Activated T-cell treated with anti-CD3 and anti-CD28 coated beads for 1 hour (primary cell): ENCODE measurements at places on chromosomes 5 and 9.

DNA sequence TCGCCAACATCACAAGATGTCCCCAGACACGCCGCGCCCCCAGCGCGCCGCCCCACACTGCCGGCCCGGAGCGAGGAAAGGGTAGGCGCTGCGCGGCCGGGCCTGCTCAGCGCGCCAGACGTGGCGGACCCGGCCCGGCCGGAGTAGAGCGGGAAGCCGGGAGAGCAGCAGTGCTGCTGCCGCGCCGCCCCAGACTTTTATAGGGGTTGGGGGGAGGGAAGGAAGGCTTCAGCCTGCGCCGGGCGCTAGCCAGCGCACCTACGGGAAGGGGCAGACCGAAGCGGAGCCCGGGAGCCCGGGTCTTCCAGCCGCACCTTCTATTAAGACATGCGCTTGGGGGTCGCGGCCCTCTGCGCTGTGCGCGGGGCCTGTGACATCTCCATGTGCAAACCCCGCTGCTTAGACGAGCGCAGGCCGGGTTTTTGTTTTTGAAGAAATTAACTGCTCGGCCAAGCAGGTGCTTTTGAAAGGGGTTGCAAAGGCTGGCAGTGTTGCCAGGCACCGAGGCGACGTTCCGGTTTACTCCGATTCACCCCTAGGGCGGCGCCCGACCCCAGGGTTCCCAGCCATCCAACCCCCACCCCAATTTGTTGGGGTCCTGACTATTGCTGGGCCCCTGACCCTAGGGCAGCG, 353 bp upstream of the PAX5 start:
- no peak for DNase-seq

GRCh38 chr5:130692770-130693169, 472.3 kb downstream of the HINT1 start:
- no peak for DNase-seq

- no peak for DNase-seq
Measured at GRCh38 chr5:79456890-79457583, 56.9 kb downstream of the HOMER1 start.

GRCh38 chr9:3329361-3329760, 196.4 kb downstream of the RFX3 start:
- DNase-seq = no peak

DNA sequence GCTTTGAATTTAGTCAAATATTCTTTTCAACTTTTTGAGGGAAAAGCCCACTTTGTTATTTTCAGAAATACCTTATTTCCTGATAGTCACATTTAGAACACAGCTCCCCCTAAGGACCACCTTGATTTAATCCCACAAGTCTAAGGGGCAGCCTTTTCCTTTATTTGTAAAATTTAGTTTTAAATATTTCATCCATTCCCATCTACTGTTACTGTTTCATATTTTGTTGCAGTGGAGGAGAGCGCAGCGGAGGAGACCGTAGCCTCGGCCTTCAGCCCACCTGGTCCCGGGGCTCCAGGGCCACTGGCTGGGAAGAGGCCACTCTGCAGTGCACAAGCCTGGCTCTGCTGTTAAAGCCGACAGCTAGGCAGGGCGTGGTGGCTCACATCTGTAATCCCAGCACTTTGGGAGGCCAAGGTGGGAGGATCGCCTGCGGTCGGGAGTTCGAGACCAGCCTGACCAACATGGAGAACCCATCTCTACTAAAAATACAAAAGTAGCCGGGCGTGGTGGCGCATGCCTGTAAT, 19.6 kb downstream of the LPCAT1 start:
- no peak for DNase-seq

- DNase-seq = no peak
Measured at GRCh38 chr5:52807723-52808122, 20.0 kb downstream of the ITGA1 start.

- DNase-seq = no peak
Measured at GRCh38 chr5:74127381-74128320, 501.7 kb downstream of the ARHGEF28 start.

DNA sequence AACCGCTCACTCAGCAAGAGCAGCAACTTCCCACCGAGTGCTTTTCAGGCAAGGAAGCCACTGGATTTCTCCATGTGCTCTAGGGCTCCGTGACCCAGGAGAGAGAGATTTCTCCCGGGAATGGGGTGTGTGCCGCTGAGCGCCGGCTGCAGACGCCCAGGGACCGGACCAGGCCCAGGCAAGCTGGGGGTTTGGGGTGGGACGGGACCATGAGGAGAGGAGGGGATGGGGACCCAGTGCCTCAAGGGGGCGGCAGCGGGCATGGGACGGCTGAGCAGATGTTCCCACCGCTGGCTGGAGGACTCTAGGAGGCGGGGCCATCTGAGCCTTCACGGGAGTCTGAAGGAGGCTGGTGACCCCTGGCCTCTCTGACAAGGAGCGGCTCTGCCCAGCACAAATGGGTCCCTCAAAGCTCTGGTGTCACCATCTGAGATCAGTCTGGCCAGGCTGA, 8.5 kb downstream of the LCN9 start:
- no peak for DNase-seq

DNA sequence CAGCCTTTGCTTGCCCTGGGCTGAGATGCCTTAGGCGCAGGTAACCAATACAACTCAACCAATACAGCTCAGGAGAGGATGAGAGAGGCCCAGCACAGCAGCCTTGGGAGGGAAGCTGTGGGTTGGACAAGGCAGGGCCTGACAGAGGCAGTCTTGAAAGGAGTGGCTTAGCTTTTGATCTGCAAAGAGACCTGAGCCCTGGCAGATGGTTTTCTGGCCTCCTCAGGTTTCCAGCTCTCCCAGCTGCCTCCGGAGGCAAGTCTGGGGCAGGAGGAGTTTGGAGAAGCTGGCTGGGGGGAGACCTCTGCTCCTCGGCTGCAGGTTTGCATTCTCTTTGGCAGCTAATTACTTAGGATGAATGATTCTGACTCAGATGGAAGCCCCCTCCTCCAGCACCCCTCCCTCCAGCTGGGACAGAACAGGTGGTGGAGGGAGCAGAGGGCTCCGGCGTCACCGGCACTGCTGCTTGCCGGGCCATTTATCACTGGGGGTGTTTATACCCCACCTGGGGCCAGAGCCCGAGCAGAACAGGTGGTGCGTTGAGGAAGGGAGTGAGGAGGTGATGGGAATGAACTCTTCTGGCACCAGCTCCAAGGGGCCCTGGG, 50.8 kb downstream of the TSPAN17 start:
- no peak for DNase-seq

DNA sequence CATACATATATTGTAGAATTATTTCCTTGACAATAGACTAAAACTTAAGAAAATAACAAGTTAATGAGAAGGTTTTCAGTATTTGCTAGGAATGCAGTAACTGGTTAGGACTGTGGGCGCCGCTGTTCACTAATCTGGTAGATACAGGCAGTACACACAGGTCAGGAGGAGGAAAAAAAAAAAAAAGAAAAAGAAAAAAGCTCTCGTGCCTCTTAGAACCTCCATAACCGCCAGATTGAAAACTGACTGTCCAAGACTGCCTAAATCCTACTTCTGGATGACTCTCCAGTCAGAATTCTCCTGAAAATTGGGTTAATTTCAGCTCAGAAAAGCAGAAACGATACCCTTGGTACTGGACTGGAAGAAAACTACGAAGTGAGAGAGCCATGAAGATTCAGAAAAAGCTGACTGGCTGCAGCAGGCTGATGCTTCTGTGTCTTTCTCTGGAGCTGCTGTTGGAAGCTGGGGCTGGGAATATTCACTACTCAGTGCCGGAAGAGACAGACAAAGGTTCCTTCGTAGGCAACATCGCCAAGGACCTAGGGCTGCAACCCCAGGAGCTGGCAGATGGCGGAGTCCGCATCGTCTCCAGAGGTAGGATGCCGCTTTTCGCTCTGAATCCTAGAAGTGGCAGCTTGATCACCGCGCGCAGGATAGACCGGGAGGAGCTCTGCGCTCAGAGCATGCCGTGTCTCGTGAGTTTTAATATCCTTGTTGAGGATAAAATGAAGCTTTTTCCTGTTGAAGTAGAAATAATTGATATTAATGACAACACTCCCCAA, at the start of gene PCDHGA1:
Gene PCDHGA1, plus strand, starts transcription at position 216 of the 782 bp plus-strand sequence.
- DNase-seq = no peak

DNA sequence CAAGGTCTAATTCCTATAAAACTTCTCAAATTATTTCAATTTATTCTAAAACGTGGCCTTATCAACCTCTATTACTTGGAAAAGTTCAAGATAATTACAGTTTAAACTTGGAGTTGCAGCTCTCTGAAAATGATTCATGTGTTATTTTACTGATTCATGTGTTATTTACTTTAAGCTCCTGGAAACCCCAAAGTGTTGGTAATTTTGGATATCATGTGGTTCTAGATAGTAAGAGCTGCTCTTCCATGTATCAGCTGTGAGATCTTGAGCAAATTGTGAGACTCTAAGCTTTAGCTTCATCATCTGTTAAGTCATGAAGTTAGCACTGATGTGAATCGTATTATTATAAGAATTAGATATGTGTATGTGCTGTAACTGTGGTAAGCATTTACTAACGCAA, 749.2 kb downstream of the TLE4 start:
- no peak for DNase-seq

GRCh38 chr5:10989577-10990263, 228.7 kb upstream of the DAP start:
- no peak for DNase-seq
